ENCODE measurements at places on chromosomes 12 and 14. TPM values are rescaled to one million over a fixed set of nuclear protein-coding genes. Genes with fewer than 3 reads are reported as not detected.

The CFAP251 gene
- total RNA-seq, result 12.2 TPM

The ADGRD1 gene
- total RNA-seq, result 15.4 TPM

The TMEM120B gene
- total RNA-seq, result 7.8 TPM

The RIMKLB gene
- total RNA-seq, result 125 TPM

The TTC5 gene
- total RNA-seq, result 30.5 TPM

The MYRFL gene
- 1.1 TPM for total RNA-seq

The TAS2R19 gene
- total RNA-seq, result 6.3 TPM

The KLRG1 gene
- total RNA-seq, result 9.4 TPM

The C12orf57 gene
- total RNA-seq, result 108 TPM

The GPR135 gene
- total RNA-seq, result 6.0 TPM

The KHNYN gene
- total RNA-seq, result 24.4 TPM

The PLEK2 gene
- 1.6 TPM for total RNA-seq

The MORN3 gene
- 4.5 TPM for total RNA-seq

The GOLGA3 gene
- 41.9 TPM for total RNA-seq

Data from spinal cord (tissue), 10 donors.